NCI-H1417 treated with DMSO at 0.1 percent for 48 hours (cell line): ENCODE measurements at places on chromosomes 7 and 10.
A peak's percentile ranks its signal among the peaks of the same experiment; 100 is the strongest.

DNA sequence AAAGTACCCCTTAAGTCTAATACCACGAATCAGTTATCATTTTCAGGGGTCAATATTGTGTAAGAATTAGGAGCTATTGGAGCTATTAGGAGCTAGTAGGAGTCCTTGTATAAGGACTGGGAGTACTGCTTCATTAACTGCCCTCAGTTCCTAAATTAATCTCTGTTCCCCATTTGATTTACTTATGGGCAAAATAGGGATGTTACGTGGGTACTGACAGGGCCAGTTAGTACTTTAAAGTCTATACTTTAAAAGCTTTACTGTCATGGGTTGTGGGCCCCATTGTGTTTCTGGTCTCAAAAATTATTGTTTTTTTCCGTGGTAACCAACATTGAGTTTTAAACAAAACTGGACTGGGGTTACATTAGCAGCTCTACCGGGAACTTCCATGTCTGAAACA lies 60.3 kb downstream of the PRKAR2B start:
- DNase-seq: no peak

GRCh38 chr7:128167042-128167701 lies 73.9 kb upstream of the LEP start:
- DNase-seq: peak; percentile 15

- DNase-seq: no peak
These were observed at the start of gene SEC31B for GRCh38 chr10:100519311-100520051. TSS of gene SEC31B (minus strand) at chr10:100519861. CDS start at chr10:100516952, 2,909 bp downstream.

- DNase-seq: no peak
These were observed 17.4 kb downstream of the SNX10 start for GRCh38 chr7:26309089-26309488.
